Type B pancreatic cell (in vitro differentiated cells): ENCODE measurements at places on chromosomes 3 and 15. TPM values are rescaled to one million over a fixed set of nuclear protein-coding genes. Genes with fewer than 3 reads are reported as not detected.

- H3K27ac ChIP-seq, result no peak overlapping the region
- no peak overlapping the region for H3K4me3 ChIP-seq
- no peaks in the 10 kb centered on the region for H3K36me3 ChIP-seq
- H3K4me1 ChIP-seq, result peaks cover 3% of the 10 kb centered on the region
Measured at GRCh38 chr15:38648121-38648843, 83.7 kb upstream of the RASGRP1 start.

DNA sequence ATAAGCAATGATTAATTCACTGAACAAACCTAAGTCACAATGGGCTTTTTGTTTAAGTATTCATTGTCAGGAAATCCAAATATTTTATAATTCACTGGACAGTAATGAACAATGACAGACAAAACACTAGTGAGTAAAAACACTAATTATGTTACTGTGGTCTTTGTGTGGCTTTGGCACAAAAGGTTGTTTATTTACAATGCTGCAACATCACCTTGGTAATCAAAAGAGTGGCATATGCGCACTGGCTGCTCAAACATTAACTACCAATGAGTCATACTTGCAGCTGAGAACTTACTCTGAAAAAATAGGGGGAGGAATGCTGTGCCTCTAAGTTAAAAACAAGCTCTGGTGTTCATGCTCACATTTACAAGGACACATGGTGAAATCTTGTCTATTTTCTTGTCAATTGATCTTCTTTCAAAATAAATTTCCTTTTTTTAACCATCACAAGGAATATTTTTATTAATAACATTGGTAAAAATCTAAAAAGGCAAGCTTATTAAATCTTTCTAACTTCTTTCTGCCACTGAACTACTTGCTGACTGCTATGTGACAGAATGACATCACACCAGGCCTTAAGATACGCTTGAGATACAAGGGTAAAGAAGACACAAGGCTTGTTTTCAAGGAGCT, 85.2 kb upstream of the PPIB start:
- H3K27me3 ChIP-seq, result no peaks in the 10 kb centered on the region
- H3K4me1 ChIP-seq, result peaks cover 18% of the 10 kb centered on the region
- no peak overlapping the region for H3K4me3 ChIP-seq

DNA sequence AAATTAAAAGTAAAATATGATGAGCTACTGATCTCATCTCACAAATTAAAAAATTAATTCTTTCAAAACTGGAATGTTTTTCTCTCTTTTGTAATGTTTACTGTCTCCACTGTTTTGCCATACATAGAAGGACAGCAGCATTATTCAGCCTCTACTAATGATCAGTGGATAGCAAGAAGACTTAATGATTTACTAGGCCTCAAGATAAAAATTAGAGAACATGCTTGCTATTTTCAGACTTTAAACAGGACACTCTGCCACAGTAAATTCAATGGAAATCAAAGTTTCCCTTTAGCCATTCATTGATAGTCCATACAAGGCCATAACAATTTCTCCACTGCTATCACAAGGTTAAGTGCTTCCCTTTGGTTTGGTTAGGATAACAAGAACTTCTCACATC, 129.4 kb downstream of the TMCC1 start:
- no peak overlapping the region for H3K27ac ChIP-seq
- no peak overlapping the region for H3K4me3 ChIP-seq
- no peaks in the 10 kb centered on the region for H3K27me3 ChIP-seq
- H3K4me1 ChIP-seq, result peaks cover 12% of the 10 kb centered on the region
- peaks cover 4% of the 10 kb centered on the region for H3K36me3 ChIP-seq

- no peak overlapping the region for H3K4me3 ChIP-seq
- H3K36me3 ChIP-seq, result peaks cover 5% of the 10 kb centered on the region
Measured at GRCh38 chr15:99257107-99257750, 5.9 kb downstream of the LRRC28 start.

The PODXL2 gene
- 24.8 and 48.9 TPM in 2 replicates for total RNA-seq

The CHST2 gene
- 1.8 and 17.5 TPM in 2 replicates for total RNA-seq

The SCN5A gene
- 0.38 and 3.5 TPM in 2 replicates for total RNA-seq

- no peak for DNase-seq
- H3K4me1 ChIP-seq, result peaks cover 32% of the 10 kb centered on the region
- H3K4me3 ChIP-seq, result no peak overlapping the region
- no peak overlapping the region for H3K27ac ChIP-seq
Measured at GRCh38 chr3:59251869-59252268, 202.0 kb upstream of the CFAP20DC start.

The ATP10A gene
- total RNA-seq, result 1.9 and 2.6 TPM in 2 replicates

The REC114 gene
- not detected in 2 replicates for total RNA-seq

The NR1I2 gene
- 0.65 and 1.4 TPM in 2 replicates for total RNA-seq

DNA sequence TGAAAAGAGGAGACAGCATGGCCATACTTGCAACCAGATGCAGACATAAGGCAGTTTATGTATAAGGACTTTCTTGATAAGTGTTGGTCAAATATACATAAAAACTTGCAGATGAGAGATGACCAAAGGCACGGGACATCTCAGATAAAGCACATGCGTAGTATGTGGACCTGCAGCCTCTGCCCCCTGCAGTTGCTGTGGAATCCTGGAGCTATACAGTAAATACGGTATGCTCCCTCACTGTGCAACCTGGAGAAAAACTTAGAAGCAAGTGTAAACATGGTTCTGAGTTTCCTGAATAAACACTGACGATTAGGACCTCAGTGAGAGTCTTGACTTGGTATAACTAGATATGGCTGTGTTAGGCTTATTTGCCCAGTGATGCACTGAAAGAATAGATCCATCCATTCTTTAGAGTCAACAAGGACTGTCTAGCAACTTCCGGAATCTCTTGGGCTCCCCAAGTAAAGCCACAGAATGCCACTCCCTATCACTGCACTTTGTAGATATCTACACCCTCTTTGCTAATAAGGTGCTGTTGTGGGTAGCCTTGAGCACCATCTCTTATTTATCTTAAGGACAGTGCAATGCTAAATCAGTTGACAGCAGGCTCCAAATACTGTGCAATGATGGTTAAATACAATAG, 40.2 kb downstream of the GJD2 start:
- DNase-seq, result no peak
- H3K27me3 ChIP-seq, result peaks cover 16% of the 10 kb centered on the region
- H3K4me3 ChIP-seq, result no peak overlapping the region
- H3K4me1 ChIP-seq, result peaks cover 8% of the 10 kb centered on the region
- no peaks in the 10 kb centered on the region for H3K36me3 ChIP-seq

The SPTSSB gene
- total RNA-seq, result 28.8 and 69.1 TPM in 2 replicates

DNA sequence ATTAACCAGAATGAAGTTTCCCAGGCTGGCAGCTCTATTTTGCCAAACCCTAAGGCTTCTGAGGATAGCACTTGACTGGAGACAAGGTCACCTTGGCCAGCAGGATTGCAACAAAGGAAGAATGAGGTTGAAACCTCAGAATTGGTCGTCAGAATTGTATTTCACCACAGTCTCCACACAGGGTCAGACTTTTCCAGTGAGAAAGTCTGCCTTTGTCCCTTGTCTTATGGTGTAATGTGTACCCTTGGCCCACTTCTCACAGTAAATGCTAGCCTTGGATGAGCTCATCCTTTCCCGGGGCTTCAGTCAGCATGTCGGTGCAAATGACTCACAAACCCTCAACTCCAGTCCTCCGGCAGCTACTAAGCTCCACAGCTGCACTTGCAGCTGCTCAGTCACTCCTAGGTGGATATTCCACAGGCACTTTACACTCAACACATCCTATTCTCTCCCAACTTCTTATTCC, 19.7 kb downstream of the SSR3 start:
- no peak for DNase-seq
- H3K36me3 ChIP-seq, result no peaks in the 10 kb centered on the region
- H3K27me3 ChIP-seq, result no peaks in the 10 kb centered on the region
- peaks cover 26% of the 10 kb centered on the region for H3K4me1 ChIP-seq
- peak overlapping the region; percentile 73 for H3K27ac ChIP-seq

The P4HTM gene
- total RNA-seq, result 47.4 and 54.8 TPM in 2 replicates

- no peaks in the 10 kb centered on the region for H3K27me3 ChIP-seq
- H3K4me1 ChIP-seq, result peaks cover 21% of the 10 kb centered on the region
- no peaks in the 10 kb centered on the region for H3K36me3 ChIP-seq
- no peak overlapping the region for H3K27ac ChIP-seq
- H3K4me3 ChIP-seq, result no peak overlapping the region
- no peak for DNase-seq
Measured at GRCh38 chr15:73078722-73079121, 26.5 kb downstream of the NEO1 start.

GRCh38 chr3:177932750-177933660, 603.2 kb upstream of the KCNMB2 start:
- peaks cover 3% of the 10 kb centered on the region for H3K27me3 ChIP-seq
- peak overlapping the region; percentile 33 for H3K4me3 ChIP-seq
- no peak for DNase-seq
- H3K27ac ChIP-seq, result no peak overlapping the region
- peaks cover 5% of the 10 kb centered on the region for H3K36me3 ChIP-seq
- peaks cover 39% of the 10 kb centered on the region for H3K4me1 ChIP-seq

DNA sequence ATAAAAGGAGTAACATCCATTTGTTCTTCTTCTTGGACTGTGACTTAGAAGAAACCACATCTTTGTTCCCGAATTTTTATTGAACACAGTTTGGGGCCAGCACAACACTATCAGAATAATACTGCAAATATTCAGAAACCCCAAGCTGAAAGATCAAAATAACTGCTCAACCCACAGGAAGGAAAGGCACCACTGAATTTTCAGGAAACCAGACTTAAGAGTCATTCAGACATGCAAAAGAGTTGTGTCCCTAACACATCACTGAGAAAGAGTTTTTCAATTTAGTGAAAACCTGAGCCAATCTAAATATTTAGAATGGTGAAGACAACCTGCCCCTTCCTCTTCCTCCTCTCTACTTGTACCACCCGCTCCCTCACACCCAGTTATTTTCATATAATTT, 295.0 kb upstream of the RORA start:
- no peaks in the 10 kb centered on the region for H3K36me3 ChIP-seq
- peaks cover 13% of the 10 kb centered on the region for H3K27me3 ChIP-seq
- no peak overlapping the region for H3K27ac ChIP-seq
- H3K4me3 ChIP-seq, result no peak overlapping the region
- DNase-seq, result no peak

- no peak overlapping the region for H3K27ac ChIP-seq
- no peaks in the 10 kb centered on the region for H3K27me3 ChIP-seq
- DNase-seq, result no peak
- H3K4me3 ChIP-seq, result no peak overlapping the region
- no peaks in the 10 kb centered on the region for H3K4me1 ChIP-seq
Measured at GRCh38 chr3:124916837-124917409, 17.6 kb downstream of the MUC13 start.

The INSYN1 gene
- 5.8 and 6.4 TPM in 2 replicates for total RNA-seq

DNA sequence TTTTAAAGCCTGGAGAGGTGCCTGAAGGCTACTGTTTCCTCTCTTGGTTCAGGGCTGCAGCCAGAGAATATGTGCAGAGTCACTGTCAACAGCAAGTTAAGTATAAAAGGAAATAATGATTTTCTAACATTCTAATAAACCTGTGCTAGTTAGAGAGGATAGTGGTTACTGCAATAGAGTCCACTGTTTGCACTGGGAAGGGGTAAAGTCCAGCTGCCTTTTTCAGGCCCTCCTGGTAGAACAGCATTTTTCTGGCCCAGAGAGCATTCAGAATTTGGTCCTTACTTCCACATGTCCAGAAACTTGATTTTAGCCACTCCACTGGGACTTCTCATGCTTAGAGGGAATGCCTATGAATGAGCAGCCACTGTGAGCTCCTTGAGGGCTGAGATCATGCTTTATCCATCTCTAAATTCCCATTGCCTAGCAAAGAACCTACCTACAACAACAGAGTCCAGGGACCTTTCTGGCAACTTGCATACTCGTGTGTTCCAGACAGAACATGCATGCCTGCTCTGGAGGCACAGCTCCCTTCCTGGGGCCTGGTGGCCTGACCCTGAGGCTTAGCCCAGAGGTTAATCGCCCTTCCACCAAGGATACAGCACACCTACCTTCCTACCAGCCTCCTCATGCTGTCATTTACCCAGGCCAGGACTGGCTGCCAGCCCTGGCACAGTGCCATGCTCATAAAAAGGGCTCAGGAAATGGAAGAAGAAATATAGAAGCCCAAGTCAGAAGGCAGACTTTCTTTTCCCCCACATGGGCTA, 50.3 kb upstream of the ATP13A3 start:
- H3K27ac ChIP-seq, result peak overlapping the region; percentile 76
- no peaks in the 10 kb centered on the region for H3K27me3 ChIP-seq
- no peak for DNase-seq
- peaks cover 16% of the 10 kb centered on the region for H3K4me1 ChIP-seq
- no peak overlapping the region for H3K4me3 ChIP-seq

DNA sequence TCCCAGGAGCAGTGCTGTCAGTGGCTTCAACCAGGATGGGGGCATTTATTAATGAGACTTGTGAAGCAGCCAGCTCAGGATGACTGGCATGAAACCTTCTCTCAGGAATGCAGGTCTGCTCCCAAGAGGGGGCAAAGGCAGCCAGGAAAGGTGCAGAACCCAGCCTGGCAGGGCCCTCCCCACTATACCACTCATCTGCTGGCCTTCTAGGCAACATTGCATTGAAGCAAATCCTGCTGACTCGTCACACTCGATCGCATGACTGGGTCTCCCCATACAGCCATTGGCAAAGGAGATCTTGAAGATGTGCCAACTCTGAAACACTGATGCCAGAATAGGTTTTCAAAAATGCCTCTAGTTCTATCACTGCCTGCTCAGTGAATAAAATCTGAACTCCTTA, 65.7 kb upstream of the CMTM7 start:
- H3K4me1 ChIP-seq, result peaks cover 36% of the 10 kb centered on the region
- DNase-seq, result no peak
- no peak overlapping the region for H3K27ac ChIP-seq
- H3K36me3 ChIP-seq, result peaks cover 4% of the 10 kb centered on the region
- no peaks in the 10 kb centered on the region for H3K27me3 ChIP-seq

The BAHD1 gene
- total RNA-seq, result 21.6 and 24.8 TPM in 2 replicates

The FSTL1 gene
- 183 and 383 TPM in 2 replicates for total RNA-seq

DNA sequence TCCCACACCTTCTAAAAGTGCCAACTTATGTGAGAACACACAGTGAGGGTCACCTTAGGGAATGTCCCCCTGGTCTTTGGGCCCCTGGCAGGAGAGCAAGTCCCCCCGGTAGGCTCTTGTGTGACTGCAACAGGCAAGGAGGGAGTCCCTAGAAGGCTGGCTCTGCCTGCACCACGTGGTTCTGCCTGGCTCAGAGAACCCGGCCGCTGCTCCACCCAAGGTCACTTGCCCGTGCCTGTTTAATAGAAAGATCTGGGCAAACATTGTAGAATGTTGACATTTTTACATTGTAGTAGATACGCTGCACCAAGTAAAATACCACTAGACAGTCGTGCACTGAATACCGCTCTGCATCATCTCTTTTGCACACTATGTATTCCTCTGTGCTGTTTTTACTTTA, 21.9 kb downstream of the GABRA5 start:
- H3K27me3 ChIP-seq, result peaks cover 27% of the 10 kb centered on the region
- H3K4me1 ChIP-seq, result no peaks in the 10 kb centered on the region
- DNase-seq, result no peak
- H3K36me3 ChIP-seq, result peaks cover 3% of the 10 kb centered on the region
- H3K4me3 ChIP-seq, result no peak overlapping the region
